Inflammatory macrophage treated with lipopolysaccharide for 1 hour (primary cell): ENCODE measurements at places on chromosomes 12 and 14.

GRCh38 chr12:28209782-28210181, 19.5 kb downstream of the CCDC91 start:
- DNase-seq: no peak

GRCh38 chr14:104925214-104925854, 655 bp downstream of the PLD4 start:
- DNase-seq: no peak

DNA sequence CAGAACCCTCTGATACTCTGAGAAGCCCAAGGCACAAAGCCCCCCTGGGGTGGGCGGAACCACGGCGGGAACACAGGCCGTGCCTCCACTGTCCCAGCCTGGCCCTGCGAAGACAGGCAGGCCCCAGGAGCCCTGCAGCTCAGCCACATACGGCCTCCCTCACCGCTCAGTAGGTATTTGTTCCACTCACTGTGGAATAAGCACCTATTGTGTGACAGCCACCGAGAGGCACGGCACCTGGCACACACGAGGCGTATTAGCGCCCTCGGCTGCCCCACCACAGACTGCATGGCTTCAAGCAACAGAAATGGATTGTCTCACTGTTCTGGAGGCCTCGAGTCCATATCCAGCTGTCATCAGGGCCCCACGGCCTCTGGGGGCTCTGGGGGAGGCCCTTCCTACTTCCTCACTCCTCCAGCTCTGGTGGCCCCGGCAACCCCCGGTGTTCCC, 66.3 kb downstream of the NCOR2 start:
- DNase-seq: no peak

GRCh38 chr12:116969615-116970585, 59.1 kb downstream of the FBXW8 start:
- DNase-seq: no peak

DNA sequence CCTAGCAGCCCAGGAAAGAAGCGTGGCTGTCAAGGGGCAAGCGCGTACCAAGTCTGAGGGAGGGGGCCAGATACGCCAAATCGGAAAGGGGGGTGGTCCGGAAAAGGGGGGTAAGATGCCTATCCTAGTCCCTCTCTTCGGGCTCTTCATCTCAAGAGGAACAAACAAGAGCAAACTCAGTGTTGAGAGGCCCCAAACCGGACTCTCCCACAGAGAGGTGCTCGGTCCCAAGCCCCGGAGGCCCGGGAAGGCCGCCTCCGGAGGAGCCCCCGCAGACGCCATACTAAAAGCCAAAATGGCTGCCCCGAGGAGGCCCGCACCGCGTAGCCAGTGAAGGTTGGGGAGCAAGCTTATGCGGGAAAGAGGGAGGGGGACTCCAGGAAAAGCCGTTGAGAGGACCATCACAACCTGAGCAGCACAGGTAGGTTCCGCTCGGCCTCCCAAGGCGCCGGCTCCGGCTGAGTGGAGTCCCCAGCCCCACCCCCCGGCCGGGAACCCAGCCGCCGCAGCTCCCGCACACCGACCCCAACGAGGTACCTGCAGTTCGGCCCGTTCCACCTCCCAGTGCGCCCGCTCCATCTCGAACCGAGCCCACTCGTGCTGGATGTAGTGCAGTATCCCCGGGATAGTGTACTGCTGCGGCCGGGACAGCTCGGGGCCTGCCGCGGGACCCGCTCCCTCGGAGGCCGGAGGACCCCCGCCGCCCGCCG, at the start of gene AP4S1:
Gene AP4S1 (plus strand): TSS at position 283 of the 710 bp plus-strand sequence. CDS start 40,548 bp downstream, outside the sequence.
- no peak for DNase-seq

DNA sequence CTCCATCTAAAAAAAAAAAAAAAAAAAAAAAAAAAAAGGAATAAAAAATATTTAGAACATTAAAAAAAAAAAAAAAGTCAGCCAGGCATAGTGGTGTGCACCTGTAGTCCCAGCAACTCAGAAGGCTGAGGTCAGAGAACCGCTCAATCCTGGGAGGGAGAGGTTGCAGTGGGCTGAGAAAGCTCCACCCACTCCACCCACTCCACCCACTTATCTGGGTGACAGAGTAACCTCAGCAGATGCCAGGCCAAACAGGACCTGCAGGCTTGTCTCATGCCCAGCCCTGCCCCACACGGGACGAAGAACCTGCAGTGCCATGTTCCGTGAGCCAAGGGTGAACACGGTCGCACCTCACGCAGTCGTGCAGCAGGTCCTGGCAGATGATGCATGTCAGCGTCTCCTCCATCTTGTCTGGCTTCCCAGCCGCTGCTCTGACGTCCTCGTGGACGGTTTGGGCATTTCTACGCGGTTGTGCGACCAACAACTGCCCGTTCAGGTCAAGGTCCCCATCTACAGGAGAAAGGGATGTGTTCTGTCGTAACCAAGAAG, 28.6 kb downstream of the CHFR start:
- no peak for DNase-seq

DNA sequence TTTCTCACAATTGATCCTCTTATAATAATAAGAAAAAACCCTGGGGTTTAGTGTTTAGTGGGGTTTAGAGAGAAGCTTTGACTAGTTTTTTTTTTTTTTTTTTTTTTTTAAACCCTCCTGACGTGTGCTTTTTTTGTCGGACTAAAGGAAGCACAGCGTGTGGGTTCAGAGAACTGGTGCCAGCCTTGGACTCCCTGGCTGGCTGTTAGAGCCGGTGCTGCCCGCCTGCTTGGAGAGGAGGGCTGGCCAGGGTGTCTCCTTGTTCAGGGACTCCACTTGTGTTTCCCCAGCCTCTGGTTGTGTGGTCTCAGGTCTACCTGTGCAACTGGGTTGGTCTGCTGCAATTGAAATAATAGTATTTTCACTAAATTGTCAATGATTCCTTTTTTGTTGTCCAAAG, 54.1 kb upstream of the ASPG start:
- no peak for DNase-seq

GRCh38 chr14:50388256-50388931, 8.3 kb downstream of the CDKL1 start:
- no peak for DNase-seq

DNA sequence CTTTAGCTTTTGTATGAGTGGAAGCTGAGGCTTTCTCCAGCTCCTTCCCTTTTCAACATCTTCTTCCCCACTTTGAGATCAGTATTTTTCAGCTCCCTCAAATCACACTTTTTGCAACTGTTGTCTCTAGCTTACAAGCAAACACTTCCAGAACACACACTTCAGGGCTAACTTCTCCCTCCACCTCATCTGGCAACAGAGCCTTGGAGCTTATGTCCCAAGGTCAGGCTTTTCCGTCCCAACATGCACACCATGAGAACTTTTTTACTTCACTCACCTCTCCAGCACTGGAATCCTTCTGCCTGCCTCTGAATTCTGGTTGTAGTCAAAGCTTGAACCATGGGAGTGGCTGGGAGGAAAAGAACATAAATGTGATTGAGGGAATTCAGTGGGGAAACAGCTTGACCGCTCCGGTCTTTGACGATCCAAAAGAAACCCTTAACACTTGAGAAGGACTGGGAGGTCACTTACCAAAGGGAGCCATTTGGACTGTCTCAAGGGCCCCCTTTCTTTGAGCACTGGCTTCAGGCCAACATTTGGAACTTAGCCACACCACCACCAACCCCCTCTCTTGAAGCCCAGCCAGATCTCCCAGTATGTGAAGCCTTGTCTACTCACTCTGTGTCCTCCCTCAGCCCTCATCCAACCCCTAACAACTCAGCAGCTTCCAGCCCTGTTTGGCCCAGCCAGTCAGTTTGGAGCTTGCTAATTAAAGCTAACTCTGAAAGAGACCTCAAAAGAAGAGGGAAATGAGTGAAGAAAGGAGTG, 3.9 kb upstream of the BLOC1S1 start:
- no peak for DNase-seq
